ENCODE measurements at places on chromosomes 7 and 10.
A peak's percentile ranks its signal among the peaks of the same experiment; 100 is the strongest.

GRCh38 chr10:114271779-114272167, 32.7 kb downstream of the VWA2 start:
- DNase-seq: no peak

DNA sequence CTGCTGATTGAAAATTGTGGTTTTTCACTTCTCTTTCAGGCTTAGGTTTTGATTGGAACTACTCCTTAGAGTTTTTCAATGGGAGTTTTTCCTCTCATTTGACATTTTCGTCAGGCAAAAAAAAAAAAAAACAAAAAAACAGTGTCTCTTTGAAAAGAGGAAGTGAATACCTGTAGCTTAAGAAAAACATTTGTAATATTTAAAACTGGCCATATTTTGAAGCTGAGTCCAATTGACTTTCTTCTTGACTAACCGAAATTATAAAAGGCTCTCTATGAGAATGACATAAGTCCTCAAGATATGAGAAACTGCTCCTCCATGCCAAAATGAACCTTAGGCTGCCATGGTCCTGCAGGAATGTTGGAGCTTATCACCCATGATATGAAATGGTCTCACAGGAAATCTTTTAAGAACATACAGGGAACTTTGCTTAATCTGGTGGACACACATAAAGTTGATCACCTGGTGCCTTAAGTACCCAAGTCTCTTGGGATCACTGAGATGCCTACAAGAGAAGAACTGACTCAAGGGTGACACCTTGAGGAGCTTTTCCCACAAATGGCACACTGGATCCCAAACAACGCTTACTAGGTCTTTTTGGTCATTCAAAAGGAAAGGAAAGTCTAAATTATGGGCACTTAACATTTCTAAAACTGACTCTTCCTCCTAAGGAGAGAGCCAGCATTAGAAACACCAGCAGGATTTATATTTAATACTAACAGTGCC, 263.4 kb downstream of the CDC14C start:
- peak; percentile 25 for DNase-seq

GRCh38 chr10:75928231-75928630, 496.8 kb downstream of the LRMDA start:
- no peak for DNase-seq

DNA sequence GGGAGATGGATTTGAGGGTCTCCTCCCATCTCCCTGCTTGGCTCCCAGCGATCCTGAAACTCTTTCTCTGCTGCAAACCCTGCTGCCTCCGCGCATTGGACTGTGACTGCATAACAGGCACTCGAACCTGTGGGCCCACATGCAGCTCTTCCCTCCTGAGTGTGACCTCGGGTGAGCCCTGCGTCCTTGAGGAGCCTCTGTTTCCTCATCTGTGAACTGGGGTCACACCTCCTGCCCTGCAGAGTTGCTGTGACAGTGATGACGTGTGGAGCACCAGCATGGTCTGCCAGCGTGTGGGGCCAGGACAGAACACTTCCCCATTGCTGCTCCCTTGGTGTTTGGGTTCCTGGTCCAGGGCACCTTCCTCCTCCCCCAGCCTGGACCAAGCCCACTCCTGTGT, 46.9 kb upstream of the PSMG3 start:
- DNase-seq: no peak

DNA sequence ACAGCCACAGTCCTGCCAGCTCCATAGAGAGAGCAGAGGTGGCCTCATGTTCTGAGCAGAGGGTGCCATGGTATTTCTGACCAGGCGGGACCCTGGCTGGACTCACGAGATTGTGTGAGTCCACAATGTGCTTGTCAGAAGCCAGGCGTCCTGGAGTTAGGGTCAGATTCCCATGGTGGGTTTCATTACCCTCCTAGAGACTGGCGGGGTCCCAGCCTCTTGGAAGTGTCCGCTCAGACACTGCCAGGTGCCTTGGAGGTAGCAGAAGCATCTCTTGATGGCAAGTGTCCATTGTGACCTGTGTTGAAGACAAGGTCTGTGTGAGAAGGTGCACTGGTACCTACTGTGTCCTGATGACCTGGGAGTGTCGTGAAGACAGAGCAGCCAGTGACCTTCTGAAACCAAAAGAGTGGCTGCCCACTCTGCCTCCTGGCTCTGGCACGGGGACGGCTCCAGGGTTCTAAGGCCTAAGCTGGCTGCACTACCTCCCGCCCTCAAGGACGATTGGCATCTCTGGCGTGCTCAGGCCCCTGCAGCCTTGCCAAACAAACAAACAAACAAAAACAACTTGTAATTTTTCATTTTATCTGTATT, 56.8 kb downstream of the MGMT start:
- DNase-seq: no peak

DNA sequence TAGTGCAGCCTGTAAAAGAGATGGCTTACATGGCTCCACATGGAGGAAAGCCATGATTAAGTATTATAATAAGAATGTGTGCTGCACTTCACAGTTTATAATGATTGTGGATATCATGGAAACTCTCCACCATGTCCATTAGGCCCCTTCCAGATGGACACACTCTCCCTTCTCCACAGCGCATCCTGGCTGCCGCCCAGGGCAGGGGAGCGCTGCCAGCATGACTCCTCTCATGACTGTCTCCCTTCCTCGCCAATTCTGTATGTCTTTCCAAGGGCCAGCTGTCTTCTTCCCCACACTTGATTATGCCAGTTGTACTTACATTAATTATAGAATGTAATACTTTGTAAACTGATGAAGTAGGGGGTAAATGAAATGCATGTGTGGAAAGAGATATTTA, 259.3 kb upstream of the TMEM72 start:
- DNase-seq: no peak

DNA sequence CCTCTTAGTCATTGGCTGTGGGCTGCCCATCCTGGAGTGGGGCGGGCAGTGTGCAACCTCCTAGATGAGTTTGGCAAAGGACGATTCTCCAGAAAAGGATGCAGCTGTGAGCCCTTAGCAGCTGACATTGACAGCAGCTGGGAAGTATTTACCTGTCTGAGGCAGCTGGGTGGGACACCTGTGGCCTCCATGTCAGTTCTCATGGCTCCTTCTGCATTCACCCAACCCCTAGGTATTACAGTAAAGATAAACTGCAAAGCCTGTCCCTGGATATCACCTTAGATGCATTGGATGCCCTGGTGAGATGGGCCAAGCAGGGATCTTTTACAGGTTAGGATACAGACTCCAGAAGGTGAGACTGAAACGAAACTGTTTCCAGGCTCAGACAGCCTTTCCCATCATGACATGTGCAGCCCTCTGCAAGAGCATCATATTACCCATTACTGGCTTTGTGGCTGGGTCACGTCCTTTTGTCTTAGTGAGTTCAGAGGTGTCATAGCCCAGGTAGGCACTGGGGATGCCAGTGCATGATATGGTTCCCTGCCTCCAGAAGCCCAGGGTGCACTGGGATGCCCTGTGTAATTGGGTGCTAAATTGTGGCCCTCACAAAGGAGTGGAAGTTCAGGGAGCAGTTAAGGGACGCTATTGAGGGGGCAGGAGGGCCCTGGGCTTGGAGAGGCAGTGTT, 28.9 kb downstream of the MINDY4 start:
- DNase-seq: peak; percentile 16

- peak; percentile 64 for DNase-seq
These were observed 14.4 kb upstream of the WBP1L start for GRCh38 chr10:102729029-102730026.

- DNase-seq: no peak
These were observed 7.2 kb downstream of the TRPV6 start for GRCh38 chr7:142878315-142878714.
